Mesothelial cell of epicardium (in vitro differentiated cells): ENCODE measurements at places on chromosomes 4 and X.

DNA sequence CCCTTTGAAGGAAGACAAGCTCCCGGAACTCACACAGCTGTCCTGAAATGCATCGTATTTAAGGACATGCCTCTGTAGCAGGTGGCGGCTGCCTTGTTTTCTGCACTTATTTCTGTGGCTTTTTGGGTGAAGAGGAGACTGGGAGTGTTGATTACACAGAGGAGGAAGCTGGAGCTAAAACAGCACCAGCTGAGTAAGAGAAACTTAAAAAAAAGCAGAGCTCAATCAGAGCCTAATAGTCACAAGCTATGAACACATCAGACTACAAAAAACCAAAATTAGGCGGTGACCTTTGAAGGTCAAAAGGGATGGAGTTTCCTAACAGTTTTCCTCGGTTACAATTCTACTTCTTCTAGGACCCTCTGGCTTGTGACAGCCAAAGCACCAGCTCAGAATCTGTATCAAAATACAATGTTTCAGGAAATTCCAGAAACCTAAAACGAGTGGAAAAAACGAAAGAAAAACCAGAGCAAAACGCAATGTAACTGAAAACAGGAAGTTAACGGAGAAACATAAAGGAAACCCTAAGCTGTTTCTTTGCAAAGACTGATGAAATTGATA, 13.5 kb downstream of the PRKX start:
- no peak for DNase-seq

GRCh38 chr4:113173793-113174264, 124.4 kb downstream of the ANK2 start:
- DNase-seq: no peak

GRCh38 chr4:82613121-82613520, 51.3 kb upstream of the TMEM150C start:
- DNase-seq: no peak

- no peak for DNase-seq
These were observed 404.2 kb downstream of the KCNIP4 start for GRCh38 chr4:21544415-21544814.

- DNase-seq: no peak
These were observed 225.7 kb upstream of the PSAPL1 start for GRCh38 chr4:7660176-7661039.

DNA sequence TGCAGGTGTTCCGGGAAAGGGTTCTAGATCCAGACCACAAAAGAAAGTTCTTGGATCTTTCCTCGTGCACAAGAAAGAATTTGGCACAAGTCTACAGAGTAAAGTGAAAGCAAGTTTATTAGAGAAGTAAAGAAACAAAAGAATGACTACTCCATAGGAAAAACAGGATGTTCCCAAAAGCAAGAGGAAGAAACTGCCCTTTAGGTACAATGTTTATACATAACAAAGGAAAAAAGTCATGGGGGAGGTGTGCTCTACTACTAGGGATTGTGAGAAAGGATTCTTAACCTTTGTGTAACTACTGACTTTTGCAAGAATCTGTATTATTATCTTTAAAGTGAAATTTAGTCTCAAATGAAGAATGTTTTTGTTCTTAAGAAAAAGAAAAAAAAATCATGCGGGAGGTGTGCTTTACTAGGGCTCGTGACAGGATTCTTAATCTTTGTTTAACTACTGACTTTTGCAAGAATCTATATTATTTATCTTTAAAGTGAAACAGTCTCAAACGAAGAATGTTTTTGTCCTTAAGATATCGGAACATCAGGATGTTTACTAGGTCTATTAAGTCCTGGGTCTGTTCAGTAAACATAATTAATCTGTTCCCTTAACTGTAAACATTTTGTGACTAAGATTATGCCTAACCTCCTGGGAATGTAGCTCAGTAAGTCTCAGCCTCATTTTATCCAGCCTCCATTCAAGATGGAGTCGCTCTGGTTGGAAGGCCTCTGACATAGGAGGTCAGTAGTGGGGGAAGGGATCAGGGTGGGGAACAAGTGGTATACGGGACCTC, 110.4 kb upstream of the BEND4 start:
- DNase-seq: no peak

DNA sequence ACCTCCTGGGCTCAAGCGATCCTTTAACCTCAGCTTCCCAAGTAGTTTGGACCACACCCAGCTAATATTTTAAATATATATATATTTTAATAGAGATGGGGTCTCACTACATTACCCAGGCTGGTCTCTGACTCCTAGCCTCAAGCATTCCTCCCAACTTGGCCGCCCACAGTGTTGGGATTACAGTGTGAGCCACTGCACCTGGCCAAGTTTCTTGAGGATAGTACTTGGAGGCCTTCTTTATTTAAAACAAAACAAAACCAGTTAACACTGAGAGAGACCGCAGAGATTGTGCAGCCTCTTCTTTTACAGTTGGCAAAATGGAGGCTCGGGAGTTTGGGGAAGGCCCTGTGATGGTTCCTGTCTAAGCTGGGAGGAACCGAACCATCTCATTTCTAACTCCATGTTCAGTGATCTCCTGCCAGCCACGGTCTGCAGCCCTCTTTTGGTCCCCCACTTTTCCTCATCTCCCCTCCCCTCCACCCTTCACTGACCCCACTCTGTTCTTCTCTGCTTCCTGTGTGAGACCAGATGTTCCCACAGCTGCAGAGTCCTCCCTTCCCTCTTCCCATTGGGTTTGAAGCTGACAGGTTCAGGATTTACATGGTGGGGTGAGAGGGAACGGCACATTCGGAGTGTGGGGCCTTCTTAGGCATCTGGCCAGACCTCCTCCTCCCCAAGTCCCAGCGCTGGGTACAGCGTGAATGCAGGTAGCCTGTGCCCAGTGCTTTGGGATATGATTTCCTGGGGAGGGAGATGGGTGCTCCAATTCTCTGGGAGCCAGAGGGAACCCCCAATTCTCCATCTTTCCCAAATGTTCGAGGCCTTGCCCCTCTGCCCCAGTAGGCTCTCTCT, 1.4 kb upstream of the SORCS2 start:
- DNase-seq: no peak

DNA sequence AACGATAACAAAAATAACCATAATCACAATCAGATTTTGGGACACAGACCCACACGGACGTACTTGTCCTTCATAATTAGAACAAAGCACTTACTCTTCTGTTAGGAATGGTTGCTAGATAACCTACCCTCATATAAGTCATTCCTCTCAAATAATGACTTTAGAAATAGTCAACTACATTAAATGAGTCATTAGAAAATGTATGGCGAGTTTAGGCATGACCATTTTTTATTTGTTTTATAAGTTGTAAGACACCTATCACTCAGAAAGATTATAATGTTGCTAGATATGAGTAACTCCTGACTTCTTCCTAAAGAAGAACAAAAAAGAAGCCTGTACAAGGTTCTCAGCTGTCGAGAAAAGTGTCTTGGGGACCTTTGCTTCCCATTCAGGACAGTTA, 1637.5 kb upstream of the PCDH7 start:
- no peak for DNase-seq

- DNase-seq: no peak
These were observed 292.4 kb upstream of the SPANXN4 start for GRCh38 chrX:142733327-142733726.

DNA sequence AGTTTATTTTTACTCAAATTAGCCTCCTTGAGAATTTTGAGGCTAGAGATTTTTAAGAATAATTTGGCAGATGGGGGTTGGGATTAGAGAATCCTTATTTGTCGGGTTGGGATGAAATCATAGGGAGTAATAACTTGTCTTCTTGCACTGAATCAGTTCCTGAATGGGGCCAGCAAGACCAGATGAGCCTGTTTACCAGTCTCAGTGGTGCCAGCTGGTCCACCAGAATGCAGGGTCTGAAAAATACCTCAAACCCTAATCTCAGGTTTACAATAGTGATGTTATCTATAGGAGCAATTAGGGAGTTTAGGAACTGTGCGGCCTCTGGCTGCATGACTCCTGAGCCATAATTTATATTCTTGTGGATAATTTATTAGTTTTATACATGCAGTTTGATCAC, 705.9 kb upstream of the AGA start:
- DNase-seq: no peak

GRCh38 chr4:152023674-152024073, 262.9 kb upstream of the GATB start:
- no peak for DNase-seq

- DNase-seq: no peak
These were observed 127.2 kb downstream of the ARHGEF9 start for GRCh38 chrX:63657821-63658220.

DNA sequence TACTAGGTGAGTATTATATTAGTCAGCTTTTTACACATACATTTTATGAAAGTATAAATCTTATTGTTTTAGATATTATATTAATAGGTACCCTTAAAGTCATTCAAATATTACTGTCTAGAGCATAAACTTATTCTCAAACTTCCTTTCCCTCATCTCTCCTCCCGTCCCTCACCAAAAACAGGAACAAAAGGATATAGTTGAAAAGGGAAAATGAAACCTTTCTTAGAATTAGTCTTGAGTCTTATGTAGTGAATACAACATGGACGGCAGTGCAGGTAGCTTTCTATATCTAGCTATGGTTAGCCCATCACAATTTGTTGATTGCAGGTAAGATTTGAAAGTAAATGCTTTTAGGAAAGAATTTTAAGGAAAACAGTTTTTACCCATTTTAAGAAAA, 65.6 kb downstream of the RBPJ start:
- DNase-seq: no peak

- DNase-seq: no peak
These were observed 37.7 kb downstream of the ARHGAP24 start for GRCh38 chr4:85512446-85513205.

GRCh38 chrX:41384051-41384705, 50.2 kb downstream of the DDX3X start:
- DNase-seq: no peak

DNA sequence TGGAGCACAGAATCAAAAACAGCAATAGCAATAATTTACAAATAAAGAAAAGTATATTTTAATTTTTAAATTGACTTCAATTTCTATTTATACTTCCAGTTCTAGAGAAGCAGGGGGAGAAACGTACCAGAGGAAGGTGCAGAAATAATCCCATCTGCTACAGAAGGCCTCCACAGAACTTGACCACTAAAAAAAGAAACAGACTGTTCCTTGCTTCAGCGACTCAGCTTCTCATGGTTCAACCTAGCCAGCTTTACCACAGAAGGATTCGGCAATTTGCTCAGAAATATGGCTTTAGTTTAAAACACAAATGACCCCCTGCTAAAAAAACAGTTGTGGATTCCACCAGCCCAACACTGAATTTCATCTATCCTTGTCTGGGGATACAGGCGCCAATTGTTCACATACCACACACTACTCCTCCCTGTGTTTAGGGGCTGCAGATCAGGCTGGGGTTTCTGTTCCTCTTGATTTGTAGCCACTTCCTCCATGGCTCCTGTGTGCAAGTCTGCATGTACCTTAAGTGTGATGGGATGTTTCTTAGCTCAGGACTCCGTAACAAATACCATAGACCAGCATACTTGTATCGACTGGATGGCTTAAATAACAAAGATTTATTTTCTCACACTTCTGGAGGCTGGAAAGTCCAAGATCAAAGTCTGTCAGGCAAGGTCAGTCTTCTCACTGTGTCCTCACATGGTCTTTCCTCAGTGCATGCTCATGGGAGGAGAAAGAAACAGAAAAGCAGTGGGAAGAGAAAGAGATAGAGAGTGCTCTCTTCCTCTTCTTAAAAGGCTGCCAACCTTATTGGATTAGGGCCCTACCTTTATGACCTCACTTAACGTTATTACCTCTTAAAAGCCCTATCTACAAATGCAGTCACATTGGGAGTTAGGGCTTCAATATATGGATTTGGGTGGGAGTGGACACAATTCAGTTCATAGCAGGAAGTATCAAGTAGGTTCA, 79.1 kb downstream of the AMOT start:
- no peak for DNase-seq

DNA sequence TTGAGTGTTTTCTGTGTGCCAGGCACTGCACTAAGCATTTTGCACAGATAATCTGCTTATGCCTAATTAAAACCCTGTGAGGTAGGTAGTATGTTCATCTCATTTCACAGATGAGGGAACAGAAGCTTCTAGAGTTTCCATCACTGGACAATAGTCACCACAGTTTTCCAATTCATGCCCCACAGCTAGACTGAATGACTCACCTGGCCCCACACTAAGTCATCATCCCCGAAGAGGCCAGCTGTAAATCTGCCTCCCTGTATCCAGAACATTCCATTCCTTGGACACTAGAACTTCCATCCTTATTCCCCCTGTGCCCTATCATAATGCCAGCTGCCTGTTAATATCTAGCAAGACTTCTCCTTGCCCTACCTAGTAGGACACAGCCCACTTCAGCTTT, 40.9 kb upstream of the NYX start:
- no peak for DNase-seq
